A673 (cell line): ENCODE measurements at places on chromosomes 3 and 15.

DNA sequence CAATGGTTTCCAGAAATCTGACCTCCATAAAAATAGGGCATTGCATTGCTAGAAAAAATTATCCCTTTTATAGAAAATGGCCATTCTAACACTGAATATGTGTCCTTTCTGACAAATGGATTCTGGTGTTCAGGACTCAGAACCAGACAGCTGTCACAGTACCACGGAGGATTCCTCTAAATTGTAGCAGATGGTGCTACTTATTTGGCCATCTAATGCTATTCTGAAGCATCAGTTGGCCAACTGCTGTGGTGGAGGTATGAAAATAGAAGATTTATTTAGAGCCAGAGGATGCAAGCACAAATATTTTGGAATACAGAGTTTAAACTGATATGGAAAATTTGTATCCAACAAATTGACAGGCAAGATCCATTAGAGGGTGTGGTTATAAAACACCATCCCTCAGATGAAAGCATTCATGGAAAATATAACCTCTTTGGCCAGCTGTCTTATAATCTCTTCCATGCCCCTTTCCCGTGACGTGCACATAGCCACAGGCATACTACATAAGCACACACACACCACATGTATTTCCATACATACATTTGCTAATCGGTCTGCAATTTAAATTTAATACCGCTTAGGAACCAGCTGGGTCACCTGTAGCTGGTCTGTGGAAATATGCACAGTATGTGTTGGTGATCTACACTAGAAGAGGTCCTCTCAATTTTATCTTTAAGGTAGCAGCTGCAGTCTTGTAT, 302.7 kb upstream of the KCNMB2 start:
- DNase-seq = no peak

- no peak for DNase-seq
Measured at GRCh38 chr3:147730284-147730683, 321.1 kb downstream of the ZIC1 start.

GRCh38 chr3:63576846-63577245, 75.6 kb upstream of the SNTN start:
- no peak for DNase-seq

DNA sequence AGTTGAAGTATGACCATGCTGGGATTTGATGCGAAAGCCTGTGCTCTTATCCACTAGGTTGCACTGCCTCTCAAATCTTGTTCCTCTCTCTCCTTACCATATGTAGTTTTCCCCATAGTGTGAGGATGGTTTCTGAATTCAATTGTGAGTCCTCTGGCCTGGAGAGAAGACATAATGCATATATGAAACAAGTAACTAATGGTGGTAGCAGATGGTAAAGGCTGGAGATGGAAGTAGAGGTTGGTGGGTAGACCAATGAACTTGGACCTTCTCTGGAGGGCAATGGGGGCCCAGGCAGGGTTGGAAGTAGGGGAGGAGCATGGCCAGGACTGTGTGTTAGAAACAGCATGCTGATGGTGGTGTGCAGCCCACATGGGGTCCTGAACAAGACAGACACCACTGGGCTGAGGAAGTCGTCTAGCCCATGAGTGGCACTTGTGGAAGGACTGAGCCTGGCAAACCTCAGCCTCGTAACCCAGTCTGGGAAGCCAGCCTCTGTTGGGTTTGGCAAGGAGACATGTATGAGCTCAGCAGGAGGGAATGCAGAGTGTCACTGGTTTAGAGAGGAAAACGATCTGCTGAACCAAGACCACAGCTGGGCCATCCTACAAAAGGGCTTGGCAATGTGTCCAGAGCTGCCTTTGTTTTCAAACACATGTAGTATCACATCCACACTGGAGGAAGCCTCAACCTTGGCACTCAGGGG, 18.5 kb upstream of the LMCD1 start:
- peak; percentile 32 for DNase-seq

- DNase-seq = no peak
Measured at GRCh38 chr3:10006048-10006761, 19.6 kb upstream of the EMC3 start.

DNA sequence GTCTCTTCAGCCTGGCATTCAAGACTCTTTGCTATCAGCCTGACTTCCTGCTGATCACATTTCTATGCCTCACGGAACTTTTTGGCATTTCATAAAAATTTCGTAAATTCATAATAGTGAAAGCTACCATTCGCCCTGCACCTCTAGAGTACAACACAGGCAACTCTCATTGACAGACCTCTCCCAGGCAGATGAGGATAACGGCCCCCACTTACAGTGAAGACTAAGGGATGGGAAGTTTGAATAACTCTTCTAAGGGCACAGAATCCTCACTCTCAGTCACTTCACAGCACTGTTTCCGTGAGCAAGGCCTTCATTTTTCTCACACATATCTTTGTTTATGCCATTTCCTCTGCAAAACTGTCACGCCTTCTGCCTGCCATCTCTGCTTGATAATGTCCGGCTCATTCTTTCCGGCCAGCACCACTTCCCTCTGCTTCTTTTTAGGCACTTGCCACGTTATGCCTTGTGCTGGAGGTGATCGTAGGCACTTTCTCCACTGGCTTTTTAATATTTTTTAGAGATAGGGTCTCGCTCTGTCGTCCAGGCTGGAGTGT, 224.1 kb upstream of the HES1 start:
- DNase-seq = no peak

DNA sequence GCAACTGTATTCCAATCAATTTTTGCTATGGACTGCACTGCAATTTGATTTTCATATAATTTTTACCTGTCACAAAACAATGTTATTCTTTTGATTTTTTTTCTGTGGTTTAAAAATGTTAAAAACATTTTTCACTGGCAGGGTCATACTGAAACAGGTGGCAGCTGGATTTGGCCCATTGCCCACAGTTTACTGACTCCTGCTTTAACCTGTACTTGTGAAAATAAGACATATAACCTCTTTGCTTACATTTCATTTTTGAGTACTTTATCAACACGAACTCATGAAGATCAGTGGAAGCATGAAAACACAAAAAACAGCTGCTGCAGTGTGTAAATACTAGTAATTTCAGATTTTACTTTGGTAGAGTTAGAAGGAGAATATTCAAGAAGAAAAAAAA, 313.1 kb downstream of the WDR72 start:
- DNase-seq = no peak
